ENCODE measurements at places on chromosomes 12 and 14. TPM values are rescaled to one million over a fixed set of nuclear protein-coding genes. Genes with fewer than 3 reads are reported as not detected.

The PRICKLE1 gene
- 6.5 TPM for total RNA-seq

The ANG gene
- total RNA-seq, result 75.0 TPM

The PLEKHG7 gene
- total RNA-seq, result not detected

The FOXN4 gene
- total RNA-seq, result not detected

The SBNO1 gene
- total RNA-seq, result 23.3 TPM

The RPL36AL gene
- 189 TPM for total RNA-seq

The NINJ2 gene
- 54.3 TPM for total RNA-seq

The METTL3 gene
- total RNA-seq, result 46.9 TPM

The KRT85 gene
- total RNA-seq, result not detected
